Stomach (tissue), 19 donors: ENCODE measurements at places on chromosomes 13 and 19. TPM values are rescaled to one million over a fixed set of nuclear protein-coding genes. Genes with fewer than 3 reads are reported as not detected.
A peak's percentile ranks its signal among the peaks of the same experiment; 100 is the strongest.

DNA sequence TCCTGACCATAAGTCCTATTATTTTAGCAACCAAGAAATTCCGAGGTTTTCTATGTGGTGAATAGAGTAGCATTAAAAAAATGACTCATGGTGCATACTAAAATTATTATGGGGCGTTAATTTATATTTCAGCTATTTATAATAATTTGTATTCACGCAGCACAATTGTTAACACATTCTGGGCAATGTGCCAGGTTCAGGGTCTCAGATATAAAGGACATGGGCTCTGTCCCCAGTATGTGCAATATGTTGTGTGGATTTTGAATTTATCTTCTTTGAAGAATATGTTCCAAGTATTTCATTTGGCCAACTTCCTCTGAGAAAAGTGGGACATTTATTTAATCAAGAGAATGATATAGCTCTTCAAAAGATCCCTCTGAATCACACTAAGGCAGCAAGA, 1434.7 kb upstream of the PRR20A start:
- H3K36me3 ChIP-seq, result no peaks in the 10 kb centered on the region
- DNase-seq, result no peak
- no peaks in the 10 kb centered on the region for H3K4me1 ChIP-seq
- no peak overlapping the region for H3K27ac ChIP-seq

DNA sequence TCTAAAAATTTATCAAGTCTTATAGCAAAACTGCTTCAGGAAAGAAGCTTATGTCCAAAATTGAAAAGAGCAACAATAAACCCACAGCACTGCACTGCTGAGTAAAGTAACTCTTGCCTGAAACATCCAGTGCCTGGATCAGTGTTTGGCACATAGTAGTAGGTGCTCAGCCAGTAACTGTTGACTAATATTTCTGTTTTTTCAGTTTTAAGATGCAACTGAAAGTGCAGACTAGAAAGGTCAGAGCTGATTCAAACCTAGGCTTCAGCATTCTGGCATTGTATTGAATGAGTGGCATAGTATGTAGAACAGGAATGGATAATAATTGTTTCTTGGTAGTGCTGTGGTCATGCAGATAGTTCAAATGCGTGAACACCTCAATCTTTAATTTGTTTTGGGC, 67.6 kb downstream of the UBL3 start:
- no peak overlapping the region for H3K27ac ChIP-seq
- H3K4me1 ChIP-seq, result peaks cover 21% of the 10 kb centered on the region
- DNase-seq, result no peak

DNA sequence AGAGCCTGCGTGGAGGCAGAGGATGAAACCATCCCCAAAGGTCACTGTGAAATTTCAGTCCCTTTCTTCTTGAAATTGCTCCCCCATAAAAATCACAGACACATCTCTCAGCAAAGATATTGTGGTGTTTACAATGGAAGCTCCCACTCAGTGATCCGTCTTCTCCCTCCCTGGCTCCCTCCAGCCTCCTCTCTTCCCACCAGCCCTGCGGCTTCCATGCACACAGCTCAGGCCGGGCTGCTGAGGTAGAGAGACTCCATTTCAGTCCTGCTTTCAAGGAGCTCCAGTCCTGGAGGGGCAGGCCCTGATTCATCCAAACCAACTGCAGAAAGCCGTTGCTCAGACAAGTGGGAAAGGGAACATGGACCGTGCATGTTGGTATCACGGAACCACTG, 24.0 kb upstream of the MIER2 start:
- H3K4me3 ChIP-seq, result no peak overlapping the region
- H3K27me3 ChIP-seq, result peaks cover 21% of the 10 kb centered on the region
- no peaks in the 10 kb centered on the region for H3K36me3 ChIP-seq
- H3K27ac ChIP-seq, result no peak overlapping the region

FGF21 gene
- total RNA-seq, result not detected

DNA sequence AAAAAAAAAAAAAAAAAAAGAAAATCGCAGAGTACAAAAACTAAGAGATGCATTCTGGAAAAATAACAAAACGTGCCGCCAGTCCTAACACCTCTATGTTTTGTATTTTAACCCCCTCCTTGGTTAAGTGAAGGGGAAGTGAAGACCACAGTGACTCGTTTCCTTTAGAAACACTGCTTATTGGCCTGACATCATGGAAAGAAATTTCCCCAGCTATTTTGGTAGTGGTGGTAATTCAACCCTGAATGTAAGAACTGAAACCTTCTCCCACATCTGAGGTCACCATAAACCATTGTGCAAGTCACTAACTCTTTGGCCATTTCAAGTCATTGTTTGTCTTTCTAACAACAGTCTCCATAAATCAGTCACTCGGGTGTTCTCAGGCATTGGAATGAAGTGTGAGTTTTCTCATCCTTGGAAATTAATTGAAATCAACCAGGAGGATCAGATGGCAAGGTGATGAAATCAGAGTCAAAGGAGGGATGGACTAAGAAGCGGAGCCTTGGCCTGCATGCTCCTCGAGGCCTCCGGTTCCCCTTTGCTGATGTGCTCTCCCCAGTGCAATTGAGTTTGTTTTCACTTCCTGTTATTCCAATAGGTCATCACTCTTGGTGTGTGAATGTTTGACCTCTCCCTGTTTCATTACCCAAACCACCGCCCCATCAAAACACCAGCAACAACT, 443.9 kb downstream of the FGF9 start:
- peak; percentile 71 for DNase-seq
- no peaks in the 10 kb centered on the region for H3K36me3 ChIP-seq
- H3K4me1 ChIP-seq, result no peaks in the 10 kb centered on the region
- H3K27me3 ChIP-seq, result no peaks in the 10 kb centered on the region
- no peak overlapping the region for H3K27ac ChIP-seq

DNA sequence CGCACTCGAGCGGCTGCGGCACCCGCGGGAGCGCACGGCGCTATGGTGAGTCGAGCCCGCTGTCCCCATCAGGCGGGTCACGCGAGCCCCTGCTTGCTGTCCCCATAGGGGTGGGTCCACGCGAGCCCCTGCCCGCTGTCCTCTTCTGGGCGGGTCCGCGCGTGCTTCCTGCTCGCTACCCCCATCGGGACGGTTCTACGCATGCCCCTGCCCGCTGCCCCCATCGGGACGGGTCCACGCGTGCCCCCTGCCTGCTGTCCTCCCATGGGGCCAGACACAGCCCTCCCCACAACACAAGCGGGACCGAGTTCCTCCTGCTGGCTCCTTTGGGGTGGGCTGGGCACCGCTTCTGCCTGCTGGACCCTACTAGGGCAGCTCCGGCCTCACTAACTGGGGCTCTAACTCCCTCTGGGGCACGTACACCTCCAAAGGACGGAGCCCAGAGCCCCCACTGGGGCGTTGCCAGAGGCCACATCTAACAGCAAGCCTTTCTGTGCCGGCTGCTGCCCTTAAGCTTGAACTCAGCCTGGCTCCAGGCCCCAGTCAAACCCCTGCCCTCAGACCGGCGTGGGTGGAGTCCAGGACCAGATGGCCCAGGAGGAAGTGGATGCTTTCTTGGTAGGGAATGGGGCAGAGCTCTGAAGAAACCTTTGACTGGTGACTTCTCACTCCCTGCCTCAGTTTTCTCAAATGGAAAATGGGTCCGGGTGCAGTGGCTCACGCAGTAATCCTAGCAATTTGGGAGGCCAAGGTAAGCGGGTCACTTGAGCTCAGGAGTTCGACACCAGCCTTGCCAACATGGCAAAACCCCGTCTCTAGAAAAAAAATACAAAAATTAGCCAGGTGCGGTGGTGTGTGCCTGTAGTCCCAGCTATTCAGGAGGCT, 722 bp downstream of the COLGALT1 start:
- peak overlapping the region; percentile 86 for H3K27ac ChIP-seq
- peaks cover 23% of the 10 kb centered on the region for H3K36me3 ChIP-seq
- no peaks in the 10 kb centered on the region for H3K27me3 ChIP-seq
- peak; percentile 79 for DNase-seq

DNA sequence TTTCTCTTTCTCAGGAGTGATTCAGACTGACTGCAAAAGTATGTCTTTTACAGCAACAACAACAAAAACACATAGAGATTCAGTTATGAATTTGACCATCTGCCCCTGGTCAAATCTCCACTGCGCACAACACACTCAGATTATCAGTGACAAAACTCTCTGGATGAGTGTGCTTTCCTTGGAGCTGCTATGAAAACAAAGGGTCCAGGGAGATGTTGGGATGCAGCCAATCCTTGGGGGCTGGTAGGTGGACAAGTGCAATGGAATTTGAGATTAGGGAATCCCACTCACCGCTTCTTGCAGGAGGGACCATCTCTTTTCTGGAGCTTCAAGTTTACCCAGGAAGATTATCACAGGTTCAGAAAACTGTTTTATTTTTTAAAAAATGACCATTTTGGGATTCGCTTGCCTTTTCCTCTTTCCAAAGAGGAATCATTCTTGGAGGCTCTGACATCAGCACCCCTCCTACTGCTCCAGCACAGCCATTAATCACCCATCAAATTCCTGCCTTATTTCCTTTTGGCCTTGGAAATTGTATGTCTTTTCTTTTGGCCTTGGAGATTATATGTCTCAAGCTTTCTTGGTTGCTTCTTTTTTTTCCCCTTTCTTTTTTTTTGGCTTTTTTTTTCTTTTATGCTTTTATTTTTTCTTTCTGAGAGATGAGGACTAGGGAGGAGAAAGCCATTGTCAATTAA, 311.8 kb downstream of the TSHZ3 start:
- H3K27me3 ChIP-seq, result no peaks in the 10 kb centered on the region
- H3K36me3 ChIP-seq, result no peaks in the 10 kb centered on the region
- H3K4me1 ChIP-seq, result peaks cover 20% of the 10 kb centered on the region
- no peak overlapping the region for H3K4me3 ChIP-seq
- H3K27ac ChIP-seq, result no peak overlapping the region

DNA sequence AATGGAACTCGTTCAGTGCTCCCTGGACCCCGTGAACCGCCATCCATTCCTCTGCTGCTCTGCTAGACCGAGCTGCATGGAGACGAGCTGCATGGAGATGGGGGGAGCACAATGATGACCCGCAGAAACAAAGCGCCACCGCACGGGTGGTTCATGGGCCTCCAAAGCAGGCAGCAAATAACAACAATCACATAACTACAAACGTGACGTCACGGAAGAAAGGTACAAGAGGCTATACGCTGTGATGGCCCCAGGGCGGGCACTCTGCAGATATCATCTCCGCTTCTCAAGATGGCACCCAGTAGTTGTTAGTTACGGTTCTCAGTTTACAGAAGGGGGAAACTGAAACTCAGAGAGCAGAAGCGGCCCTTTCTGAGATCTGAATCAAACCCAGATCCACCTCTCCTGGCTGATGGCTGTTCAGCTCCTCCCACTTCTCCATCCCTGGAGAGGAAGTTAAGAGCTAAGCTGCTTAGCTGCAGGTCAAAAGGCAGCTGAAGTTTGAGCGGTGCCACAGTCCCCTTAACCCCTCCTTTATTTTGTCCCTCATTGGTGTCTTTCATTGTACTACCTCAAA, 1.7 kb downstream of the ATP13A1 start:
- no peak overlapping the region for H3K27ac ChIP-seq
- no peak overlapping the region for H3K4me3 ChIP-seq
- H3K36me3 ChIP-seq, result peaks cover 33% of the 10 kb centered on the region

GRCh38 chr19:48325265-48325910, at the start of gene EMP3:
Gene EMP3 (plus strand): TSS chr19:48325552. CDS start chr19:48326845, 1,293 bp downstream.
- peaks cover 62% of the 10 kb centered on the region for H3K4me1 ChIP-seq
- peak; percentile 69 for DNase-seq
- peak within 1 kb of the TSS; percentile 60 for H3K4me3 ChIP-seq
- no peaks in the 10 kb centered on the region for H3K36me3 ChIP-seq
- H3K27ac ChIP-seq, result peak within 1 kb of the TSS; percentile 90

ZNF274 gene
- total RNA-seq, result 28.6 TPM

GRCh38 chr13:105972811-105973590, 562.5 kb downstream of the EFNB2 start:
- DNase-seq, result no peak
- no peaks in the 10 kb centered on the region for H3K4me1 ChIP-seq
- no peak overlapping the region for H3K4me3 ChIP-seq
- H3K36me3 ChIP-seq, result no peaks in the 10 kb centered on the region

PSMD8 gene
- 127 TPM for total RNA-seq

TUBB4A gene
- not detected for total RNA-seq

DNA sequence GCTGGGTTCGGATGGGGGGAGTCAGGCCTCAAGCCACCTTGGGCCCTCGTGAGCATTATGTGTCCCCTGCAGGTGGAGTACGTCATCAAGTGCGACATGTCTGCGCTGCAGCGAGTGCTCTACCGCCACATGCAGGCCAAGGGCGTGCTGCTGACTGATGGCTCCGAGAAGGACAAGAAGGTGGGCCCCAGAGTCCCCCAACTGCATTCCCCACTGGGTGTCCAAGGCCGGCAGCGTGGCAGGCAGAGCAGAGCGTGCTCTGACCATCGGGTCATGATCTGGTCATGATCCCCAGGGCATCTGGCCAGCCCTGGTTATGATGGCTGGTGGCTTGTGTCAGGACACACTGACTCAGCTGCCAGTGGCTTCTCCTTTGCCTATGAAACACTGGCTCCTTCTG, 63.4 kb downstream of the SMARCA4 start:
- no peak overlapping the region for H3K4me3 ChIP-seq
- DNase-seq, result no peak
- H3K4me1 ChIP-seq, result no peaks in the 10 kb centered on the region
- H3K27me3 ChIP-seq, result no peaks in the 10 kb centered on the region
- no peak overlapping the region for H3K27ac ChIP-seq
- peaks cover 100% of the 10 kb centered on the region for H3K36me3 ChIP-seq

CHST8 gene
- not detected for total RNA-seq
